WTC11 (cell line): ENCODE measurements at places on chromosomes 7 and 10. TPM values are rescaled to one million over a fixed set of nuclear protein-coding genes. Genes with fewer than 3 reads are reported as not detected.

Gene NKX1-2
- 30.8 to 57.7 TPM (median 31.0 TPM) in 3 replicates for total RNA-seq

Gene RNF133
- total RNA-seq = 0.11 to 0.15 TPM in 2 of 3 replicates, not detected in the other

Gene CUBN
- total RNA-seq = 0.18 to 0.46 TPM (median 0.27 TPM) in 3 replicates

Gene ICA1
- total RNA-seq = 31.2 to 36.8 TPM (median 33.4 TPM) in 3 replicates

GRCh38 chr10:52951824-52952223 lies 179.2 kb upstream of the MBL2 start:
- peaks cover 23% of the 10 kb centered on the region for H3K4me1 ChIP-seq
- peaks cover 2% of the 10 kb centered on the region; the same call in 1 of the 2 replicates for H3K27me3 ChIP-seq
- H3K36me3 ChIP-seq = peaks cover 38% of the 10 kb centered on the region
- no peak overlapping the region for H3K4me3 ChIP-seq

DNA sequence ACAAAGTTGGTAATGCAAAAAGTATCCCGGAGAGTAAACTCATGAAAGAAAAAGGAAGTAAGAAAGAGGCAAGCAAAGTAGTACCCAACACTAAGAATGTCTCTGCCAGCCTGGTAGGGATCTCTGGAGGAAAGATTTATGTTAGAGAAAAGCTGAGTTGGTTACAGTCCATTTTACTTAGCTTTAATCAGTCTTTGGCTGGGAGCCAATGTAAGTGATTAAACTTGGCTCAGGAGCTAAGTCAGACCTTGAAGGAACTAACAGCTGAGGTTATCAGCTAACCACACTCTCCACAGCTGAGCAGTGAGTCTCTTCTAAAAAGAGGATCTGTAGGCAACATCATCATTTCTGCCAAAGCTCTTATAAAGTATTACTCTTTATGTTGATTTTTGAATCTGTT lies 148.0 kb downstream of the ANKRD7 start:
- no peak overlapping the region for H3K4me3 ChIP-seq
- H3K27ac ChIP-seq = no peak overlapping the region
- H3K4me1 ChIP-seq = no peaks in the 10 kb centered on the region
- no peaks in the 10 kb centered on the region for H3K27me3 ChIP-seq

DNA sequence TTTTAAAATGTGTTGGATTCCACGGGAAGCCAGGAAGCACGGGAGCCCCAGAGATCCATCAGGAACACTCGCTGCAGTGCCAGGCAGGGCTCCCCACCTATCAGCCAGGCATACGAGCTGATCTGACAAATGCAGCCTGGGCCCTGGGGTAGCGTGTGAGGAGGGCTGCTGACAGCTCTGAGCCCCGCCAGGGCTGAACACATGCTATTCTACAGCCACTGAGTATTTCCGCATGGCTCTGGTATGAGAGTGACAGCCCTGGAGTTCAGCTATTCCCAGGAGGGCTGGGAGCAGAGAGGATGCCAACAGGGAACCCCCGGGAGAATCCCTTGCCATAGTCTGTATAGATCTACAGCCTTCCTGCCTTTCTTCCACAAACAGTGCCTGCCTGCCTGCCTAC lies 237.3 kb upstream of the ZMIZ1 start:
- no peak overlapping the region for H3K27ac ChIP-seq
- DNase-seq = no peak
- peaks cover 13% of the 10 kb centered on the region for H3K27me3 ChIP-seq
- H3K4me3 ChIP-seq = no peak overlapping the region

DNA sequence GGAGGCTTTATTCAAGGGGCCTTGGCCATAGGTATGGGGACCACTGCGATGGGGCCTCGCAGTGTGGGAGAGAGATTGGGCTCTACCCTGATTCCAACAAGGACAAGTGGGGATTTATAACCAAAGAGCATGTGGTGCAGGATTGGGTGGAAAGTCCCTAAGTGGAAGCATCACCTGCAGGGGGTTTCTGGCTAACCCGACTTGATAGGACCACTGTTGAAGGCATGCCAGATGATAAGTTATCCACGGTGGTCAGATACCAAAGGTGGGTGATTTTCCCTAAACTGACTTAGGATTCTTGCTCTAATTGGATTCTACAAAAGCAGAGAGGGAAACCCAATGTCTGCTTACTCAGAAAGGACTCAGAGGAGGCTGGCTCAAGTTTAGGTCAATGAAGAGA lies 429.6 kb upstream of the LRGUK start:
- no peak overlapping the region for H3K27ac ChIP-seq
- no peak for DNase-seq
- H3K27me3 ChIP-seq = no peaks in the 10 kb centered on the region
- 0 out of 2 replicates have a peak, but pooled peaks cover 3% of the 10 kb centered on the region for H3K4me1 ChIP-seq

DNA sequence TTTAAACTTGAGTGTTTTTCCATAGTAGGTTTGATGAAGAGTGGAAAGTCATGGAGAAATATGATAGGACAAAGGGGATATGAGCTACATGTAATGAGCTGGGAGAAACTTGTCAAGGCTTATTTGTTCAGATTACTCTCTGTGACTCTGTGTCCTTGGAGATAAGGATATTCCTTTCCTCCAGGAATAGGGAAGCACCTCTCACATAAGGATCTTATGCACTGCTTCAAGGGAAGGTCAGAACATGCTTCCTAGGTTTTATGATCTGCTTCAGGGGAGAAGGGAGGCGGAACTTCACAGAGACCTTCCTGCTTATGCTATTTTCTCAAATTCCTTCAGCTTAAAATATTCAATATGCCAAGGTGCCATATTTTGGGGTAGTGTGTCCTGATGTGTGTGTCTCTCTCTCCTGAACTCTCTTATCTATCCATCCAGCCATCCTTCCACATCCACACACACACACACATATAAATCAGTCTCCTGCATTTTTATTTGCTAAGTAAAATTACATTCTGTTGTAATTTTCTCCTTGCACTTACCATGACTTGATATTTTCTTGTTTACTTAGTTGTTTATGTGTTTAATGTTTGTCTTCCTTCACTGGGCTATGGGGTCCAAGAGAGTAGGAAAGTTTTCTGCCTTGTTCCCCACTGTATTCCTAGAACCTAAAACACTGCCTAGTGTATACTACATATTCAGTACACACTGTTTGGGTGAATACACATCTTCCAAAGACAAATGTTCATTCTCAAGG lies 26.4 kb downstream of the ARL4A start:
- H3K4me1 ChIP-seq = peaks cover 61% of the 10 kb centered on the region
- no peak overlapping the region for H3K4me3 ChIP-seq
- H3K27ac ChIP-seq = peak overlapping the region; percentile 51
- H3K36me3 ChIP-seq = no peaks in the 10 kb centered on the region

- no peaks in the 10 kb centered on the region for H3K27me3 ChIP-seq
- H3K27ac ChIP-seq = no peak overlapping the region; the same call in 1 of the 2 replicates
- H3K4me3 ChIP-seq = no peak overlapping the region
- no peak for DNase-seq
- peaks cover 27% of the 10 kb centered on the region for H3K4me1 ChIP-seq
These were observed 6.0 kb upstream of the CROT start for GRCh38 chr7:87339373-87339897.

DNA sequence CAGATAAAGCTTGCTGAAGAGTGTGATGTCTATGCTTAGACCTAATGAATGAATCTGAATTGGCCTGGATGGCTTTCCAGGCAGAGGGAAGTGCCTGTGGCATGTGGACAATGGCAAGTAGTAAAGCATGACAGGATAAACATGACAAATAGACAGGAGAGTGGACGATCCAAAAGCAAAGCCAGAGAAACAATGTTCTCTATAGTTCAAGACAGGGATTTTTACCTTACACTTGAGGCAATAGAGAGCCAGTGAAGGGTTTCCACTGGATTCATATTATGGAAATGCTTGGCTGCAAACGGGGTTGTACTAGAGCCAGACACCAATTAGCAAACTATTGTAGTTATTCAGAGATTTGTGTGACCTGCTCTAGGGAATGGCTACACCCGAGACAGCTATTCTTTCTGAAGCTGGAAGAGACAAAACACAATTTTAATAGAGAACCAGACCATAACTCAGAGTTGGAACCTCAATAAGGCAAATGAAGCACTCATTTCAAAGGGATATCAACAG lies 2.3 kb downstream of the AGMO start:
- no peaks in the 10 kb centered on the region for H3K36me3 ChIP-seq
- H3K4me3 ChIP-seq = no peak overlapping the region
- H3K27me3 ChIP-seq = no peaks in the 10 kb centered on the region
- H3K4me1 ChIP-seq = peaks cover 18% of the 10 kb centered on the region

GRCh38 chr7:66157060-66157459 lies 42.4 kb downstream of the CRCP start:
- no peak for DNase-seq
- H3K27ac ChIP-seq = no peak overlapping the region
- peaks cover 23% of the 10 kb centered on the region for H3K36me3 ChIP-seq
- H3K4me3 ChIP-seq = no peak overlapping the region

- no peak for DNase-seq
- 0 out of 2 replicates have a peak, but pooled peaks cover 5% of the 10 kb centered on the region for H3K4me1 ChIP-seq
- no peak overlapping the region for H3K27ac ChIP-seq
These were observed 3.6 kb upstream of the CCDC201 start for GRCh38 chr7:45876519-45876918.

GRCh38 chr7:138325434-138325833 lies 134.6 kb upstream of the TRIM24 start:
- peaks cover 25% of the 10 kb centered on the region for H3K36me3 ChIP-seq
- H3K27ac ChIP-seq = no peak overlapping the region
- no peak overlapping the region for H3K4me3 ChIP-seq
- H3K27me3 ChIP-seq = no peaks in the 10 kb centered on the region

- no peak overlapping the region for H3K27ac ChIP-seq
- peaks cover 61% of the 10 kb centered on the region for H3K27me3 ChIP-seq
- peak; percentile 40 for DNase-seq
- H3K36me3 ChIP-seq = no peaks in the 10 kb centered on the region
- peaks cover 6% of the 10 kb centered on the region for H3K4me1 ChIP-seq
These were observed 437.4 kb upstream of the GALNT17 start for GRCh38 chr7:70694434-70694970.

DNA sequence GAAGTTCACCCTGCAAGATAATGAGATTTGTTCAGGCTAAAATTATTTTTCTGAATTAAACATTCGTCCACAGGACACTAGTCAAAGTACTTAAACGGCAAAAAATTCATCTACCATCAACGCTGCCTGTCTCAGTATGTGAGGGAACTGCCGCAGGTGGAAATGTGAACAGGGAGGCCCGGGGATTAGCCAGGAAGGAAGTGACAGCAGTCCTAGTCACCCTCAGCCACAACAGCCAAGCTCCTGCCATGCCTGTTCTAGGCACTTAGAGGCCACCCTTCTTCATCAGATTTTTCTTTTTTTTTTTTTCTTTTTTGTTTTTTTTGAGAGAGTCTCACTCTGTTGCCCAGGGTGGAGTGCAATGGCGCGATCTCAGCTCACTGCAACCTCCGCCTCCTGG lies 9.4 kb downstream of the NUDT5 start:
- peaks cover 43% of the 10 kb centered on the region for H3K36me3 ChIP-seq
- no peak overlapping the region for H3K4me3 ChIP-seq
- peaks cover 19% of the 10 kb centered on the region for H3K4me1 ChIP-seq
- no peak for DNase-seq

- no peaks in the 10 kb centered on the region for H3K36me3 ChIP-seq
- no peak overlapping the region; the same call in 1 of the 2 replicates for H3K27ac ChIP-seq
- H3K27me3 ChIP-seq = no peaks in the 10 kb centered on the region
- H3K4me3 ChIP-seq = no peak overlapping the region
- peaks cover 14% of the 10 kb centered on the region for H3K4me1 ChIP-seq
These were observed 1421.2 kb upstream of the CELF2 start for GRCh38 chr10:9596368-9596920.

DNA sequence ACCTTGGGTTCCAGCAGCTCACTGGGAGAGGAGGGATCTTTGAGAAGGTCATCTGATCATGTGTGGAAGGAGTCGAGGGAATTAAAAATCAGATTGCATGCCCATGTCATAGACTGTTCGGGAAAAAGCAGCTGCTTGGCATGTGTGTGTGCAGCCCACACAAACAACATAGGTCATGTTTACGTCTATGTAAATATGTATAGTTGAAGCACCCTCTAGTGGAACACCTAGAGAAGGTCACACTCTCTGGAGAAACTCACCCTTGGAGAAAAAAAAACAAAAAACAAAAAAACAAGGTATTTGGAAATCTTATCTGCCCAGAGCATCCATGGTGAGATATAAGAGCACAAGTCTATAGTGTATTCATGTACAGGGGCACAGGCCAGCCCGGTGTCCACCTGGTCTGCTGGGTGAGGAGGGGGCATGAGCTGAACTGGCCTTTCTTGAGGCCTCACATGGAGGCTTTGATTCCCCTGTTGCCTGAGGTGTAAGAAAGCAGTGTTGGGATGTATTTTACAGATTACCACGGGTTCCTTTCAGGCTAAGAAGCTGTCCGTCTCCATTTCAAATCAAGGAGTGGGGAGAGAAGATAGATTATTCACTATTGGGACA lies 98.0 kb downstream of the NPY start:
- no peak for DNase-seq
- H3K27me3 ChIP-seq = no peaks in the 10 kb centered on the region
- no peak overlapping the region for H3K4me3 ChIP-seq
- peak overlapping the region; percentile 89 for H3K27ac ChIP-seq
- peaks cover 13% of the 10 kb centered on the region for H3K36me3 ChIP-seq
- peaks cover 63% of the 10 kb centered on the region for H3K4me1 ChIP-seq

- no peak overlapping the region for H3K4me3 ChIP-seq
- no peaks in the 10 kb centered on the region for H3K27me3 ChIP-seq
- no peaks in the 10 kb centered on the region for H3K4me1 ChIP-seq
- DNase-seq = no peak
- no peak overlapping the region for H3K27ac ChIP-seq
- no peaks in the 10 kb centered on the region for H3K36me3 ChIP-seq
These were observed 84.8 kb upstream of the LRRC18 start for GRCh38 chr10:49024484-49024883.

GRCh38 chr10:94680544-94680943 lies 3.0 kb upstream of the CYP2C18 start:
- DNase-seq = no peak
- peaks cover 6% of the 10 kb centered on the region for H3K4me1 ChIP-seq
- no peak overlapping the region for H3K4me3 ChIP-seq
- H3K27me3 ChIP-seq = no peaks in the 10 kb centered on the region

- no peaks in the 10 kb centered on the region for H3K27me3 ChIP-seq
- no peak overlapping the region for H3K27ac ChIP-seq
- no peak overlapping the region for H3K4me3 ChIP-seq
- H3K4me1 ChIP-seq = peaks cover 12% of the 10 kb centered on the region
These were observed 188.5 kb downstream of the JAZF1 start for GRCh38 chr7:27992097-27992496.

DNA sequence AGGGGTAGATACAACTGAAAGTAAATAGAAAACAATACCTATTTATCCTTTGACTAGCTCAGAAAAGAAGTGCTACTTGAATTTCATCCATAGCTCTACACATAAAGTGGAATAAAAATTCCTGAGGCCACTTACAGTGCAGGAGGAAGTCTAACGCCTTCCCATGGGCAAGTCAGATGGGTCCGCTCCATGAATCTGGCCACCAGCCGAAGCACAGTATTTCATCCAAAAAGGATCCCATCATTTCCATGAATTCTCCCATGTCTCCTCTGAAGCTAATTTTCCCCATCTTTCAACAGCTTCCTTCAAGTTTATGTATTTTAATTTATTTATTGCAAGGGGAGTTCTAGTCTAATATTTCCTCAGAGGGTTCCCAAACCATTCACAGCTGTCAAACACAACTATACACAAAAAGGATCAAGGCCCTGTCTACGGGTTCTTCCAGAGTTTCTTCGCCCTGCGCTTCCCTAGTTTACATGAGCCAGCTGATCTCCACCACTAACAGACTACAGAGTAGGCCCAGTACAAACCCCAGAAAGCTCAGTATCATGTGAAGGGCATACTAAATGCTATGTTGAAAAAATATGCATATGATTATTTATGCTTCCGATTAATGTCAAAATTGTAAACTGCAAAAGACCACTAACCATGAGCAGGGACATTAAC lies 184.7 kb downstream of the DOCK4 start:
- H3K27me3 ChIP-seq = no peaks in the 10 kb centered on the region; the same call in 1 of the 2 replicates
- no peak for DNase-seq
- H3K4me1 ChIP-seq = peaks cover 16% of the 10 kb centered on the region

- no peak overlapping the region for H3K27ac ChIP-seq
- DNase-seq = no peak
- no peak overlapping the region for H3K4me3 ChIP-seq
- H3K36me3 ChIP-seq = peaks cover 15% of the 10 kb centered on the region
- H3K27me3 ChIP-seq = peaks cover 5% of the 10 kb centered on the region
These were observed 179.8 kb downstream of the BAMBI start for GRCh38 chr10:28857164-28857563.

GRCh38 chr7:155322530-155322929 lies 24.9 kb downstream of the INSIG1 start:
- no peak overlapping the region for H3K27ac ChIP-seq
- no peak for DNase-seq
